ENCODE measurements at places on chromosomes 1 and 21.

DNA sequence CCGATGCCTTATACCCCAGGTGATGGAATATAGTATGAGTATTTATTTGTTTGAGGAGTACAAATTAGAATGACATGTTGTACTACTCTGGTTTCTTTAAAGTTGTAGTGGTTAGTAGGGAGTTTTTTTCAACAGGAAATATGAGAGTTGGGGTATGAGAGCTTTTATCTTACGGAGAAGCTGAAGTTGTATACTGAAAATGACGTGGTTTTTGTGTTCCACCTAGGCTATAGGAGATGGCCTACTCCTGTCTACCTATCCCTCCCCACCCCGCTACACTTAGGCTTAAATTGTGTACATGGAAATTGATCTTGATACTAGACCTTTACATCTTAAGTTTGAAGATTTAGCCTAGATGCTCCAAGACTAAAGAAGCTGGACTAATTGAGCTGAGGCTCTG is 6.8 kb upstream of the HAX1 start:
- DNase-seq: no peak

- DNase-seq: no peak
Observed at GRCh38 chr1:41754540-41754939, 164.2 kb downstream of the HIVEP3 start.

DNA sequence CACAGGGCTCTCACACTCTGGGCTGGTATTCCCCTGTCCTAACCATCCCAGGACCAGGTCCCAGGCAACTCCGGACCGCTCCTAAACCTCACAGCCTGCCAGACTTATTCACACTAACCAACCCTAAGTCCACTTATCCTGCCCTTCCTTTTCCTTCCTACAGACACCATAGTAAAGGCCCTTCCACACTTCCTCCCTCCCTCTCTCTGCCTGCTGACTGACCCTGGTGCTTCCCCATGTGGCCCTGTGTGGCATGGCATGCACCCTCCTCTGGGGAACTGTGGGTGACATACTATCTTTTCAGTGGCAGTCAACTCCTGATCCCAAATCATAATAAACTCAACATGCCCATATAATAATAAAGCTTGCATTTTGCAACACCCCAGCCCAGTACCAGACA is 155.1 kb upstream of the DNAH14 start:
- no peak for DNase-seq

GRCh38 chr21:44564099-44564498 is 5.5 kb upstream of the KRTAP10-3 start:
- no peak for DNase-seq

GRCh38 chr1:30106125-30106524 is 617.3 kb downstream of the MATN1 start:
- DNase-seq: peak; percentile 28

GRCh38 chr1:27445177-27445936 is 44.6 kb downstream of the WASF2 start:
- no peak for DNase-seq

- no peak for DNase-seq
Observed at GRCh38 chr1:201190624-201191051, at the start of gene IGFN1. Gene IGFN1 (plus strand): TSS chr1:201190824. CDS start chr1:201193294, 2,470 bp downstream.

DNA sequence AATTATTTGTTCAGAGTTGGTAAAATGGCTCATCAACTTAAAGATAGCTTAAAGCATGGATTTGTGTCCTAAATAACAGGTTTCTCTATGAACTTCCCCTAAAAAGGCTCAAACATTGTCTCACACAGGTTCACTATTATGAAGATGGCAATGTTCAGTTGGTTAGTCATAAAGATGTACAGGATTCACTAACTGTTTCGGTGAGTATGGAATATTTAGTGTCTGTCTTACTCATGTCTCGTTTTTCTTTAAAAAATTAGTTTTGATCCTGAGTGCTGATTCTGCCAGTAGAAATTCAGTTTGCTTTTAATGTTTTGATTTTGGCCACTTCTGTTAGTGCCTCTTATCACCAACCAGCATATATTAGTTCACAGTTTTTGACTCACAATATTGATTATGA is 7.5 kb upstream of the MOV10 start:
- DNase-seq: no peak
